ENCODE measurements at places on chromosomes 6 and 20.

DNA sequence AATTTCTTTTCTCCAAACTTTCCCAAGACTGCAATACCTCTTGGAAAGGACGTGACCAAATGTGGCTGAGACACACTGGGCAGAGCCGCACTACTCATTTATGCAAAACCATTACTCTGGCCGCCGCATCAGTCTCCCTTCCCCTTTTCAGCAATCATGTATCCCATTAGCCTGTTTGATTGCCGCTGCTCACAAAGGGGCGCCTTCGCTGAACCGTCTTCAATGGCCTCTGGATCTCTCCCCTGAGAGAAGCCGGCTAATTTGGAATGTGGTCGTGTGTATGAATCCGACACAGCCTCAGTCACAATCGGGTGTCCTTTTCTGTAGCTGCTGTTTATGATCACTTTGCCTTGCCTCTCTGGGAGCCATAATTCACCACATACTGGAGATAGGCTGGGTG lies 361.1 kb downstream of the ZFAND3 start:
- no peak for DNase-seq

DNA sequence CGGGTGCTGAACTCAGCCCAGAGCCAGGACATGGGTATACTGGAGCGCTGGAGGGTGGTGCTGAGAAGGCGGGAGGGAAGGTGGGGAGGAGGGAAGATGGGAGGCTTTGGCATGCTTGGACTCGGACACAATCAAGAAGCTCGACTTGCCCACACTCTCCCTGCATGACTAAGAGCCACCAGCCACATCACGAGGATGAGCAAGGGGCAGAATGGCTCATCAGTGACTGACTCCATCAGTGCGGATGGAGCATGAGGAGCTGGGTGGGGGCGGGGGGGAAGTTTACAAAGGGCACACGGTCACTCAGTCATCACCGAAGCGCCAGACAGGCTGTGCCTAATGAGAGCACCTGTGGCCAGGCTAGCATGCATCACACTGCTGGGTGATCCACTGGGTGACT lies 222.8 kb downstream of the KIF16B start:
- no peak for DNase-seq

DNA sequence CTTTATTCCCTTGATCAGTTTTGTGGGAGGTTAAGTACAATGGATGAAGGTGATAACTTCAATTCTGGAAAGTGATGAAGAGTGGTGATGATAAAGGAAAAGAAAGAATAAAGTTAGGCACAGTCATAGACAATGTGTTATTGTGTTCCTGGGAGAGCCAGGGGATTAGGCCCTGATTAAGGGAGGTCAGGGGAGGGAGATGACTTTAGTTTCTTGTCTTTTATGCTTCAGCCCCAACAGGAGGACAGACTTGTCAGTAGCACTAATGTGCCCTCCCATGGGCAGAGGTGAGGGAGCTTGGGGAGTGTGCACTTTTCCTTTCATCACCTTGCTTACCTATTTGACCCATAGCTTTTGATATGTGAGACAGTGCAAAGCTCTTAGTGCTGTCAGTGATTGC lies 115.7 kb downstream of the CD109 start:
- DNase-seq: no peak

DNA sequence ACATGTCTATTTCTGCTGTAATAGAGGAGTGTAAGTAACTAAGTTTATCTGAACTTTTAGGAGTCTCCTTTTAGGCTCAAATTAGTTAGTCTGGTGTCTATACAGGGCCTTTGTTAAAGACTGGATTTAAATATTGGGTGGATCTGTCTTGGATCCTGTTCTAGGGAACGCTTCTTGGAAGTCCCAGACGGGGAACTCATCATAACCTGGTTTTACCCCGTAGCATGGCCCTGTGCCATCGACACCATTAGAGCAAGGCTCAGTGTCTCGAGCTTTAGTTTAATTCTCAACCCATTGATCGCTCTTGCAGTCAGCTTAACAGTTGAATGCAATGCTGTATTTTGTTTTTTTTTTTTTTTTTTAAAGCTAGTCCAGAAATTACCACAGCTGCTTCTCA lies 89.9 kb downstream of the CARMIL1 start:
- no peak for DNase-seq

- no peak for DNase-seq
These were observed 686.9 kb upstream of the CITED2 start for GRCh38 chr6:140061110-140062042.

DNA sequence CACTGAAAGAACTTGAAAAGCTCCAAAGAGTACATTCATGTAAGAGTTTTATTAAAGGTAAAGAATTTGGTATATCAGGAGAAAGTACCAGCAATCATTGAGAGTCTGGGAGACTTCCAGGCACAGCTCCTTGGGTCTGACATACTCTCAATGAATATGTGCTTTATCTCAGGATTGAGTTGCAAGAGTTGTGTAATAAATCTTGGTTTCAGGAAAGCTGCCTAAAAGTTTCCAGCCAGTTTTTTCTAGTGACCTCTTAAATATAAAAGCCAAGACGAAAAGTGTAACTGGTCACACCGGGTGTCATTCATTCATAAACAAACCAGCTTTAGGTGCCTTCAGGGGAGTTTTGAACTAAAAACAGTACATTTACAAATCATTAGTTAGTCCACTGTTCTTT lies 21.6 kb upstream of the GJA1 start:
- no peak for DNase-seq

DNA sequence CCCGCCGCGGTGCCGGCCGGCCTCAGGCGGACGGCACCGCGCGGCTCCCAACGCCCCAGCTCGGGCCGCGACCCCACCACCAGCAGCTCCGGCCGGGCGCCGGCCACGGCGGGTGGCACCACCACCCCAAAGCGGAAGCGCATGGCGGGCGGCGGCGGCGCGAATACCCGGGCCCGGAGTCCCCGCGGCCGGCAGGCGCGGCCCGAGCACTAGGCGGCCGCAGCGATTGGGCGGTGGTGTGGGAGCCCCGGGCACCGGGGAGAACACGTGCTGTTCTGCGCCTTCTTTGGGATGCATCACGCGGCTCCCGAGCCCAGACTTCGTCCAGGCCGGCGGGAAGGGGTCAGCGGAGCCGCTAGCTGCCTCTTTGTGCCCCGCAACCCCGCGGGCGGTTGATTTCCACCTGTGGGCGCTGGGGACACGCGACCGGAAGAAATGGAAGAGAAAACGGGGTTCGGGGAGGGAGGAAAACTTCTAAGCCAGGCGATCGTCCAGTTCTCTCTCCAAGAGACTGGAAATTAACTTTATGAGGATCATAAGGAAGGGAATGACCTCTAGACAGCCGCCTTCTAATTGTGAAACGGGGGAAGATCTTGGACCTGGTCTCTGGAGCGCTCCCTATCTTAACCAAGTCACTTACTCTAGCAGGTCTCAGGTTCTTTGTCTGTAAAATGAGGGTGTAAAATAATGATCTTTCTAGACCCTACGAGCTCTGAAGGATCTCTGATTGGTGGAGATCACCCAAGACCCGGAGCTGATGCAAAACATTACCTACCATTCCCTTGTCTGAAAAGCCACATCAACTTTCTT lies at the start of gene EPM2A:
Gene EPM2A, minus strand, starts transcription at position 165 of the 810 bp plus-strand sequence. Its CDS starts 22 bp downstream, at position 143.
- DNase-seq: peak; percentile 83

DNA sequence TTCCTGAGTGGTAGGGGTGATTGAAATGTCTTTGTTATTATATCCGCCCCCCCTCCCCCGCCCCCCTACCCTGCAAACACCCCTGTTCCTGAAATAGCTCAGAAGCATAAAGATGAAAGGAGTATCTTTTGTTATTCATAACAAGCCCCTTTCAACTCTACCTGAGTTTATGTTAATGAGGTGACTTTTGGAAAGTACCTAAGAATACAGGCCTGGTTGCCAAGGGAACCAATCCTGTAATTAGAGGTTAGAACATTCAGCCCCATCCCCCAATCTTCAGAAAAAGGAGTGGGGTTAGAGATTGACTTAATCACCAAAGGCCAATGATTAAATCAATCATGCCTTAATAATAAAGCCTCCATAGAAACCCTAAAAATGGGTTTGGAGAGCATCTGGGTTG lies 979.2 kb upstream of the GJE1 start:
- DNase-seq: no peak

- DNase-seq: no peak
These were observed 5.0 kb downstream of the MDFI start for GRCh38 chr6:41642960-41643898.

DNA sequence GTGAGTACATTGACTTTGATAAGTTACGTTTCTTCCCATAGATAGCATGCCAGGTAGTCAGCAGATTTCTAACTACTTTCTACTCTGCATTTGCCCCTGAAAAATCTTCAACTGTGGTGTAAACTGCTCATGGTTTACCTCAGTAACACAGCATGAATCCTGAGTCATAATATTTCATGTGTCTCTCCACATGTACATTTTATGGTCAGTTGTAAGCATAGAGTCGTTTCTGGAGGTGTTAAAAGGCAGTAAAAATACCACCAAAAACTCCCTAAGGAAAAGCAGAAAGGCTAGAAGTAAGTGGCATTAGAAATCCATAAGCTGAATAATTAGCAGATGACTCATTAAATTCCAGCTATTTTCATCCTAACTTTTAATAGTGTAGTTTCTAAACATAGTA lies 4.1 kb upstream of the GPR63 start:
- DNase-seq: no peak

GRCh38 chr6:7707787-7708186 lies 18.1 kb upstream of the BMP6 start:
- DNase-seq: no peak
